ENCODE measurements at places on chromosomes 16 and 17.

DNA sequence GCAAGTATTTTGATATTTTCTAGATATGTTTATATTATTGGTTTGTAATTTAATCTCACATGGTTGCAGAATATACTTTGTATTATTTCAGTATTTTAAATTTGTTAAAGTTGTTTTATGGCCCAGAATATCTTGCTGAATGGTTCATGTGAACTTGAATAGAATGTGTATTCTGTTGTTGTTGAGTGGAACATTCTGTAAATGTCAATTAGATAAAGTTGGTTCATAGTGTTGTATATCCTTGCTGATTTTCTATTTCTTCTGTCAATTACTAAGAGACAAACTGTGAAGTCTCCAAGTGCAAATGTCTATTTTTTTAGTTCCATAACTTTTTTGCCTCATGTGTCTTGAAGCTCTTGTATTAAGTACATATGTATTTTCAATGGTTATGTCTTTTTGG is 411.7 kb downstream of the NPIPA7 start:
- DNase-seq: no peak

GRCh38 chr16:2969545-2970521 is 685 bp downstream of the PAQR4 start:
- no peak for DNase-seq

GRCh38 chr17:32876417-32877163 is at the start of gene MYO1D:
MYO1D (minus strand) TSS chr17:32877124; CDS start chr17:32876872, 252 bp downstream.
- peak; percentile 40 for DNase-seq

DNA sequence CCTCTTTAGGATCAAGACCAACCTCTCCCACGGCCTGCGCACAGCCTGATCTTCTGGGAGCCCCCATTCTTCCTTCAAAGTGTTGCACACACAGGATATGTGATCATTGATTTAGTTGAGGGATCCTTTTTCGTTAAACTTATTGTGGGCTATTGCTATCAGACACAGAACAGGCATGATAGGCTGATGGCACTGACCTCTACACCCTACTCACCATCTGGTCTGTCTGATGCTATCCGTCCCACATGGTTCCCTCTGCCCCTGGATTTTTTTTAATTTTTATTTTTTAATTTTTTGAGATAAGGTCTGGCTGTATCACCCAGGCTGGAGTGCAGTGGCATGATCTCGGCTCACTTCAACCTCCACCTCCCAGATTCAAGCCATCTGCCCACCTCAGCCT is 19.2 kb upstream of the LITAF start:
- DNase-seq: no peak

DNA sequence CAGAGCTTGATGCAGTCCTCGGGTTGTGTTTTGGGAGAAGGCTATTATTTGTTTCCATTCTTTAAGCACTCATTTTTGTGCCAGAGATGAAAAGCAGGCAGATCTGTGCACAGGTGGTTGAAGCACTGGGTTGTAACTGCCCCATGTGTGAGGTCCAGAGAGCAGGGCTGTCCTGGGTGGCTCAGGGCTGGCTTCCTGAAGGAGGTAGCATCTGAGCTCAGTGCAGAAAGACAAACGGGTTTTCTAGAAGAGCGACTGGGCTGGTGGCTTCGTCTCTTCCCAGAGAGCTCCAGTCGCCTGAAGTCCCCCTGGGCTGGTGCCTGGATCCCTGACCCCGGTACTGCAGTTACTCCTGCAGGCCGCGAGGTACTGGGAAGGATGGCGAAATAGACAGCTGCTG is 274.0 kb downstream of the SNX29 start:
- no peak for DNase-seq

GRCh38 chr17:55413825-55414489 is 7.7 kb downstream of the MMD start:
- DNase-seq: no peak

DNA sequence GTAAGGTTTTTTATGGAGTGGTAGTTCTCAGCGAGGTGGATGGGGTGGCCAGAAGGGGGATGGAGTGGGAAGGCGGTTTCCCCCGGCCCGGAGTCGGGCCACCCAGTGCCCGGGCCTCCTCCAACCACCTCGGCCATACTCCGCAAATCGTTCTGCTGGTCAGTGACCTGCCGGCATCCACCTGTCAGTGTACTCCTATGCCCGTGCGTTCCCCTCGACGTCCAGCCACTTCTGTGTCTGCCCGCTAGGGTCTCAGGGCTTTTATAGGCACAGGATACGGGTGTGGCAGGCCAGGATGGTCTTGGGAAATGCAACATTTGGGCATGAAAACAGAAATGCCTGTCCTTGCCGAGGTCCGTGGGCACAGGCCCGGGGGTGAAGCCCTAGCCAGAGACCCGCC is 19.3 kb upstream of the ASGR2 start:
- DNase-seq: no peak

DNA sequence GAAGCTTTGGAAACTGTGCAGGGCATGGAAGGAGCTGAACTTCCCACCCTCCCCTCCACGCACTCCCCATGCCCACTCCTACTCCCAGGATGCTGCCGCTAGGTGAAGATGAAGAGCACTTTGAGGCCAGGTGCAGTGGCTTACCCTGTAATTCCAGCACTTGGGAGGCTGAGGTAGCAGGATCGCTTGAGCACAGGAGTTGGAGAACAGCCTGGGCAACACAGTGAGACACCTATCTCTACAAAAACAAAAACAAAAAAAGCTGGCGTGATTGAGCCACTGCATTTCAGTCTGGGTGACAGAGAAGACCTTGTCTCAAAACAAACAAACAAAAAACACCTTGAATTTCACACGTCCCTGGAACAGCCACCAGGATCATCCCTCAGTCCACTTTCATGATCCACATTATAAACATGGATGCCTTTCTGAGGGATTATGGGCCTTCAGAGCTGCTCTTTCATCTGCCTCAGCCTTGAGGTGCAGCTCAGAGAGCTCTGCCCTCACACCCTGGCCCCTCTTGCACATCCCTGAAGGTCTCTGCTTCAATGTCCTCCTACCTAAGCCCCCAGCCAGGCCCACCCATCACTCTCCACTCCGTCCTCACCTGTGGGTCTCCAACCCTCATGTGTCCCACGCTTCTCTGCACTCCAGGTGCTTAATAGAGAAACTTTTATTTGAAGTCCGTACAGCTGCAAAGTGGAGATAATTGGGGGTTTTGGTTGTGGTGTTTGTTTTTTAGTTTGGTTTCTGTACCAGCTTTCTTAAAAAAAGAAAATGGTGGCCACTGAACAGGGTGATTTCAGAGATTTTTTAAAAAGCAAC is 25.8 kb downstream of the PHB1 start:
- DNase-seq: no peak

DNA sequence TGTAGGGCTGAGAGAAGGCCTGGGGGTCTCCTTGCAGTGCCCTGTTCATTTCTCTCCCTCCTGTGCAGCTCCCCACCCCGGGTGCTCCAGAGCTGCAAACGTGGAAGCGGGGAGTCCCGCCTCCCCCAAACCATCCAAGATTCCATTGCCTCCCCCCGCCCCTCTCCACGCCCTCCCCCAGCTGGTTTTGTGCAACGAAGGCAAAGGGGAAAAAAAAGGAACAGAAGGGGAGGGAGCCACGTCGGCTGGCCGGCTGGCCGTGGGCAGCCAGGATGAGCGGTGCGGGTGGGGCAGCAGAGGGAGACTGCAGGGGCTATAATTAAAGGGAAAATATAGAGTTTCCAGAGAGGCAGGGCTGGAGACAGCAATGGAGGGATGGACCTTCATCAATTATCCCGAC is 1.7 kb upstream of the COL1A1 start:
- no peak for DNase-seq
